ENCODE measurements at places on chromosomes 5 and 9.

GRCh38 chr9:127555840-127556820 lies 55.9 kb upstream of the STXBP1 start:
- no peak for DNase-seq

DNA sequence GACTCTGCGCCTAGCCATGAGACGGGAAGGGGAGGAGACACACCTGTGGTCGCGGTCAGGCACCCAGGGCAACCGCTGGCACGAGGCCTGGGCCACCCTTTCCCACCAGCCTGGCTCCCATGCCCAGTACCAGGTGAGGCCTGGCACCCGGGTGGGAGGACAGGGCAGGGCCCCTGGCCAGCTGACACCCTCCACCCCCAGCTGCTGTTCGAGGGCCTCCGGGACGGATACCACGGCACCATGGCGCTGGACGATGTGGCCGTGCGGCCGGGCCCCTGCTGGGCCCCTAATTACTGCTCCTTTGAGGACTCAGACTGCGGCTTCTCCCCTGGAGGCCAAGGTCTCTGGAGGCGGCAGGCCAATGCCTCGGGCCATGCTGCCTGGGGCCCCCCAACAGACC lies 5.0 kb downstream of the MAMDC4 start:
- DNase-seq = no peak

GRCh38 chr9:114604989-114605388 lies 6.1 kb upstream of the TMEM268 start:
- DNase-seq = peak; percentile 86

DNA sequence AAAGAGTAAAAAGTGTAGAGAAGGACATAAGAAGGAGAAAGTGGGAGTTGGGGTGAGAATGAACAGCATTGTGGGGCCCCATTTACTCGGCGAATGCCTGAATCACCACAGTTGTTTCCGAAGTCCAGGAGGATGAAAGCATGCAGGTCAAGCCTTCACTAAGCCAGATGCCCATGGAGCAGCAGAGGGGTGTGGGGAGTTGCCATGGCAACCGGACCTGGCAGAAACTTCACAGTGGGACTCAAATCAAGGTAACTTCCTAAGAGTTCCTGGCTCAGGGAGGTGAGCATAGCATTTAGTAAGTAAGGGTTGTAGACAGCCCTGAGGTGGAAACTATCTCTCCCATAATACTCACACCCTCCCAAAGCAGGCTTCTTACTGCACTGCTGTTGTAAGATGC lies 357.1 kb downstream of the TRIM32 start:
- DNase-seq = no peak
